ENCODE measurements at places on chromosomes 12 and 14.

- no peak for DNase-seq
These were observed 2.1 kb downstream of the CHST11 start for GRCh38 chr12:104458694-104459367.

- DNase-seq, result no peak
These were observed 171.4 kb downstream of the KITLG start for GRCh38 chr12:88408823-88409222.

DNA sequence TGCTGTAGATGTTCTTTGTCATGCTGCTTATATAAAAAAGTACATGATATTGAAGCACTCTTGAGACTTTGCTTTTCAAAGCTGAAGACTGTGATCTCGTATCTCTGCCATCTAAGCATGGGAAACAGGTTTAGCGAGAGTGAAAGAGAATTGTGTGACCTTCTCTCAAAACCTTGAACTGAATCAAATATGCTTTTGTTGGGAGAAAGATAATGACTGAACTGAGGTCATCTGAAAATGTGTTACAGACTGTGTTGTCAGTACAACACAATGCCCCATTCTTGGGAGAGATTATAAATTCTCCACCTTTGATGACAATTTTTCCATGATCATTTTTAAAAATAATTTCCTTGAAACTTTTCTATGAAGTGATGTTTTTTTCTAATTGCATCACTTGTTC lies 272.1 kb upstream of the SEL1L start:
- no peak for DNase-seq

DNA sequence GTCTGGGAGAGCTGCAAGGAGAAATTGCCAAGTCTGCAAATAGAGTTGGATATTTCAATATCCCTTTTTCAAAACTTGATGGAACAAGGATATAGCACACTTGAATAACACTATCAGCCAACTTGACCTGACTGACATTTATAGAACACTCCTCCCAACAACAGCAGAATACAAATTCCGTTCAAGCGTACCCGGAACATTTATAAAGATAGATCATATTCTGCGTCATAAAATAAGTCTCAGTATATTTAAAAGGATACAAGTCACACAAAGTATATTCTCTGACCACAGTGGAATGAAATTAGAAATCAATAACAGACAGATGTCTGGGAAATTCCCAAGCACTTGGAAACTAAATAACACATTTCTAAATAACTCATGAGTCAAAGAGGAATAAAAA lies 29.0 kb upstream of the MEG3 start:
- no peak for DNase-seq

GRCh38 chr12:25816637-25817036 lies 141.8 kb upstream of the RASSF8 start:
- DNase-seq, result no peak

GRCh38 chr14:101544550-101544949 lies 16.7 kb upstream of the DIO3 start:
- DNase-seq, result no peak

GRCh38 chr14:63249092-63249491 lies 44.8 kb downstream of the RHOJ start:
- DNase-seq, result no peak
